ENCODE measurements at places on chromosomes 11 and 22. TPM values are rescaled to one million over a fixed set of nuclear protein-coding genes. Genes with fewer than 3 reads are reported as not detected.

- no peak for DNase-seq
Measured at GRCh38 chr11:17922416-17922788, 90.4 kb downstream of the SERGEF start.

DNA sequence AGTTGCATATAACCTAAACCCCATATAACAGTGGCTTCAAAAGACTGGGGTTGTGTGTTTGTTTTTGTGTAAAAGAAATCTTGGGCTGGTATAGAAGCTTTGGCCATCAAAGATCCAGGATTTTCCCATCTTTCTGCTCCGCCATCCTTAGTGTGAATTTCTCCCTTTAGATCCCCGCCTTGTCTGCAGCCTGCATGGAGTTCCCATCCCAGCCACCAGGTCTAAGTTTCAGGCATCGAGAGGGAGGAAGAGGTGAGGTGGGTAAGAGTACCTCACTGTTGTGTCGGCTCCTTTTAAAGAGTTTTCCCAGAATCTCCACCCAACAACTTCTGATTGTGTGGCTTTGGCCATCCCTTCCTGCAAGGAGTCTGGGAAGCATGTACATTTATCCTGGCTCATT lies 195.5 kb upstream of the SORL1-AS1 start:
- no peak for DNase-seq

DNA sequence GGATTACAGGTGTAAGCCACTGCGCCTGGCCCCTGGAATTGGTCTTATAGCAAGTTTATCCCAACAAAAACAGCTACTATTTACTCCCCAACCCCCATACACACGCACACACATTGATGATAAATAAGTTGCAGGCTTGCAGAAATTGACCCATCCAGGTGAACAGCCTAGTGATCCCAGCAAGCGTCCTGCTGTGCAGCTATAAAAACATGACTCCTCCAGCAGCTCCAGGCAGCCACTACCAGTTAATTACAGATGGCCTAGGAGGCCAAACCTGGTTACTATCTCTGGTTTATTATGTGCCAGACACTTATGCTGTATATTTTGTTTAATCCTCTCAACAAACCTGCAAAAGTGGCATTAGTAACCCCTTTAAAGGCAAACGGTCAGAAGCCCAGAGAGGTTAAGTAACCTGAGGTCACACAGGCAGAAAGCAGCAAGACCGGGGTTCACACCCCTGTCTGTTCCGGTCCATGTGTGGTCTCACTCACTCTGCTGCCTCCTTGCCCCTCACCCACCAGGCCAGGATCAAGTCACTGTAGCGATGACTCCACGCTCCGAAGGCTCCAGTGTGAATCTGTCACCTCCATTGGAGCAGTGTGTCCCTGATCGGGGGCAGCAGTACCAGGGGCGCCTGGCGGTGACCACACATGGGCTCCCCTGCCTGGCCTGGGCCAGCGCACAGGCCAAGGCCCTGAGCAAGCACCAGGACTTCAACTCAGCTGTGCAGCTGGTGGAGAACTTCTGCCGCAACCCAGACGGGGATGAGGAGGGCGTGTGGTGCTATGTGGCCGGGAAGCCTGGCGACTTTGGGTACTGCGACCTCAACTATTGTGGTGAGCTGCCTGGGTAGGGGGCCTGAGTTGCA lies 6.6 kb downstream of the F2 start:
- DNase-seq, result no peak

GRCh38 chr11:62687508-62688396 lies 1.6 kb downstream of the LRRN4CL start:
- DNase-seq, result no peak

GRCh38 chr11:15884777-15885540 lies 471.4 kb downstream of the SOX6 start:
- DNase-seq, result no peak

GRCh38 chr22:30433773-30434172 lies 8.2 kb downstream of the MTFP1 start:
- DNase-seq, result no peak

- DNase-seq, result no peak
Measured at GRCh38 chr11:134730101-134730500, 318.1 kb upstream of the B3GAT1 start.

Gene DNAL4
- total RNA-seq, result 13.2 TPM

Gene DDX25
- total RNA-seq, result not detected
